Nasal cavity respiratory epithelium epithelial cell of viscerocranial mucosa (primary cell): ENCODE measurements at places on chromosomes 7 and 10. TPM values are rescaled to one million over a fixed set of nuclear protein-coding genes. Genes with fewer than 3 reads are reported as not detected.

The NXPH1 gene
- total RNA-seq, result not detected in 2 replicates

The SPACDR gene
- total RNA-seq, result 0.34 and 0.43 TPM in 2 replicates

The TMEM236 gene
- under 0.01 and 0.07 TPM in 2 replicates for total RNA-seq

The UCMA gene
- total RNA-seq, result not detected in 2 replicates

The SEMA4G gene
- under 0.01 and 0.78 TPM in 2 replicates for total RNA-seq

The CYP2C19 gene
- total RNA-seq, result 0.50 TPM in 1 of 2 replicates, not detected in the other

The CTAGE8 gene
- total RNA-seq, result 6.6 and 7.2 TPM in 2 replicates

The TMEM209 gene
- 12.6 and 18.3 TPM in 2 replicates for total RNA-seq

The SLF2 gene
- total RNA-seq, result 16.4 and 35.6 TPM in 2 replicates

The NFKB2 gene
- 17.8 and 30.3 TPM in 2 replicates for total RNA-seq

The PLXDC2 gene
- total RNA-seq, result 5.5 and 32.0 TPM in 2 replicates

The UCN3 gene
- not detected in 2 replicates for total RNA-seq

The PHTF2 gene
- total RNA-seq, result 10.6 and 12.6 TPM in 2 replicates

The TDRD1 gene
- total RNA-seq, result not detected in 2 replicates

The MYPN gene
- total RNA-seq, result under 0.01 TPM in 1 of 2 replicates, not detected in the other

The CDC14C gene
- total RNA-seq, result 0.07 TPM in 1 of 2 replicates, not detected in the other

The PRLHR gene
- total RNA-seq, result not detected in 2 replicates

The TMEM213 gene
- not detected in 2 replicates for total RNA-seq

The GRID2IP gene
- under 0.01 and 0.14 TPM in 2 replicates for total RNA-seq

The ZNF117 gene
- 2.4 and 31.0 TPM in 2 replicates for total RNA-seq

The CPA2 gene
- total RNA-seq, result not detected in 2 replicates

The NME8 gene
- not detected in 2 replicates for total RNA-seq

The HMX2 gene
- not detected in 2 replicates for total RNA-seq

The GJD4 gene
- 0.07 TPM in 1 of 2 replicates, not detected in the other for total RNA-seq

The AZGP1 gene
- total RNA-seq, result 1.0 and 1.3 TPM in 2 replicates

The OR2A7 gene
- total RNA-seq, result 1.6 and 2.1 TPM in 2 replicates

The AKR1D1 gene
- total RNA-seq, result not detected in 2 replicates

The MOGAT3 gene
- not detected in 2 replicates for total RNA-seq

The GET4 gene
- 36.4 and 44.1 TPM in 2 replicates for total RNA-seq

The CALML5 gene
- total RNA-seq, result 2.3 and 2.7 TPM in 2 replicates

The C7orf57 gene
- 0.21 and 3.4 TPM in 2 replicates for total RNA-seq

The MEST gene
- 8.5 and 17.6 TPM in 2 replicates for total RNA-seq

The AGR3 gene
- not detected in 2 replicates for total RNA-seq

The FOXL3 gene
- total RNA-seq, result not detected in 2 replicates

The HKDC1 gene
- total RNA-seq, result 2.4 and 14.7 TPM in 2 replicates

The CYP3A4 gene
- total RNA-seq, result 0.07 TPM in 1 of 2 replicates, not detected in the other

The SAP25 gene
- total RNA-seq, result not detected in 2 replicates

The CALHM1 gene
- total RNA-seq, result not detected in 2 replicates

The CD36 gene
- total RNA-seq, result 1.0 and 117 TPM in 2 replicates

The OGDH gene
- total RNA-seq, result 73.8 and 145 TPM in 2 replicates

The GBX1 gene
- not detected in 2 replicates for total RNA-seq

The CCDC7 gene
- 3.1 and 4.0 TPM in 2 replicates for total RNA-seq

The TSPAN15 gene
- total RNA-seq, result 4.4 and 12.7 TPM in 2 replicates
